Stimulated activated CD4-positive, alpha-beta T cell treated with anti-CD3 and anti-CD28 coated beads, Interleukin-2, amount 100 ng/mL, for 48 hours (primary cell): ENCODE measurements at places on chromosomes 16 and 17.

GRCh38 chr16:84763629-84764028 is 56.2 kb upstream of the CRISPLD2 start:
- no peak for DNase-seq

DNA sequence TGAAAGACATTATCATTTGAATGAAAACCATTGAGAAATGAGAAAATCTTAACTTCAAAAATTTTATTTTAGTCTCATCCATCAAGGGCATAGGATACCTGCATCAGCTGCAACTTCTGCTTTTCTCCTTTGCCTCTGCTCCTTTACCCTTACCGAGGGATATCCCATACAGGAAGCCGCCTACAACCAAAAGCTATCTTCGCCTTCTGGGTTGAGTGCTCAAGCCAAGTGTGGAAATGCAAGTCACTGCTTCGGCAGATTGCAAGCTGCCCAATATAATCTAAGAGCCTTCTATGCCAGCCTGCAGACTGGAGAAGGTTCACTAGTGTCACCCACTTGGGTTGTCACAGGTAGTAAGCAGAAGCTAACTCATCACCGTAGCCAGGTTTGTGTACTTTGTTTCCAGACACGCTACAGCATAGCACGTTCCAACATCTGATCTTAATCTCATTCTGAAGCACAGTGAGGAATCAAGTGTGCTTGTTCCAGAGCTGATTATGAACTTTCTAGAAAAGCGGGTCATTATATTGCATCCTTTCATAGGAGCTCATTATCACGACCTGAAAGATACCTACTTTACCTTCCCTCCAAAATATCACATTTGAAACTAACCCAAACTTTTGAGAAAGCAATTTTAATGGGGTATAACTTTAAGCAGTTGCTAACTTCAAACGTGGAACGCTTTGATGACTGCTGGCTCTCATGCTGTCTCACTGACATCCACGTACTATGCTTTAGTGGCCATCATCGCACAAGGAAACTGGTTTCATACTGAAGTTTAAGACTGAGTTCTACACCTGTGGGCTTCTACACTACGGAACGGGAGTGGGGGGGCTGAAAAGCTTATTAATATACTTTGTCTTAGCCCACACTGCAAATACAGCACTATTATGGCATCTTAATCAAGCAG is 8.0 kb upstream of the UNK start:
- no peak for DNase-seq

DNA sequence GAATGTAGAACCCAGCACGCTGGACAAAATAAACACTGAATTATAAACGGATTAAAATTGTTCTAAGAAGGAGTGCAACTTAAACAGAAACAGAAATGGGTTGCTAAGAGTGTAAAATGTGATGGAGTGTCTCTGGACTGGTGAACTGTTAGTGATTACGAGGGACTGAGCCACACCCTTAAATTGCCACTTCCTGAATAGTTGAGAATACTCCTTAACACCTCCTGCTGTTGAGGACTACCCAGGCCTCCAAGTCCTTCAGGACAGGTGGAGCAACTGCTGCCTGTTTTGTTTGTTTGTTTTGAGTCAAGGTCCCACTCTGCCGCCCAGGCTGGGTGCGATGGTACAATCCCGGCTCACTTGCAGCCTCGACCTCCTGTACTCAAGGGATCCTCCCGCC is 25.8 kb upstream of the IRF8 start:
- no peak for DNase-seq

- DNase-seq: no peak
Observed at GRCh38 chr17:55198690-55199370, 65.9 kb upstream of the HLF start.

- DNase-seq: no peak
Observed at GRCh38 chr17:81533339-81534141, 5.4 kb downstream of the FSCN2 start.

DNA sequence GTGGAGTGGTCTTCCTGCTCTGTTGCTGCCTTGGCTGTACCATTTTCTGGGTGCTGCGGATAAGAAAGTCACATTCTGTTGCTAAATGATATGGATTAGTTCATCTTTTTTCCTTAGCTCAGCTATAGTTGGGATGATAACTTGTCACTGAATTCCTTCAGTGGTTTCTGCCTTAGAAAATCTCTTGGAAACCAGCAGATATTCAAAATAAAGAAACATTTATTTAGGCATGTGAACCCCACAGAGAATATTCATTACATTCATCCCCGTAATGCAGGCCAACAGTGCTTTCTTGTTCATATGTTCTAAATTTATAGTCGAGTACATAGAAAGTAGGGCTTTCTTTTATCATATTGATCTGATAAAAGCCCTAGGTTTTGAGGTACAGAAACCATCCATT is 151.3 kb downstream of the CYB561 start:
- no peak for DNase-seq

- no peak for DNase-seq
Observed at GRCh38 chr16:65070831-65071432, 50.9 kb downstream of the CDH11 start.

DNA sequence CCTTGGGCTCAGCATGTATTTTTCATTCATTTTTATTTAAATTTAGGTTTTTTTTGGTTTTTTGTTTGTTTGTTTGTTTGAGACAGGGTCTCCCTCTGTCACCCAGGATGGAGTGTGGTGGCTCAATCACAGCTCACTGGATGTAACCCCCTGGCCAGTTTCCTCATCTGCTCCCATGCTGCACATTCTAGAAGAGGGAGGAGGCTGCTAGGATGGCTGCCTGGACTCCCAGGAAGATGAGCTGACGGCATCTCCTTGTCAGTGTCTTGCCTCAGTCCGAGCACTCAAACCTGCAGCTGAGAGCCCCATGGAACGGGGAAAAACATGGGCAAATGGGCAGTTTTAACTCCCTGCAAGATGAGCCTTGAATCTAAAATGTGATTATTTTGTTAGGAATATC is 7.5 kb downstream of the MEAK7 start:
- no peak for DNase-seq

- no peak for DNase-seq
Observed at GRCh38 chr17:81249223-81250040, 10.3 kb downstream of the NDUFAF8 start.

DNA sequence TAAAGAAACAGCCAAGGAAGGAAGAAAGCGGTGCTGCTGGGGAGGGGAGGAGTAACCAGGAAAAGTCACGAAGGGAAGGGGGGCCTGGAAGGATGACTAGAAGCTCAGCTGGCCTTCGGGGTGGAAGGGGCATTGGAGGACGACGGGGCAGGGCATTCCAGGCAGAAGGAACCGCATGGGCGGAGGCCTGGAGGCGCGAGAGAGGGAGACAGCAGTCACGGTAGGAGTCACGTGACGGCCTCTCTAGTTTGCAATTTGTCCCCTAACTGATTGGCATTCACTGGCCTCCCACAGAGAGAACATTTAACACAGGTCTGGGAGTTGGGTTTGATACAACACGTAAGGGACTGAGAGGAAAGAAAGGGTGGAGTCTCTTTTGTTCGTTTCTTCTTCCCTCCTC is 63.9 kb downstream of the RTN4RL1 start:
- no peak for DNase-seq

GRCh38 chr16:58378401-58378800 is 13.9 kb upstream of the GINS3 start:
- no peak for DNase-seq

- DNase-seq: no peak
Observed at GRCh38 chr17:76419576-76420260, 33.2 kb downstream of the UBE2O start.
